ENCODE measurements at places on chromosomes 16 and 17. TPM values are rescaled to one million over a fixed set of nuclear protein-coding genes. Genes with fewer than 3 reads are reported as not detected.

KRTAP4-9 gene
- total RNA-seq, result not detected

STAC2 gene
- total RNA-seq, result 0.60 TPM

GRCh38 chr16:88976366-88977017 lies 515 bp downstream of the CBFA2T3 start:
- no peak for ATAC-seq

- no peak for ATAC-seq
Measured at GRCh38 chr16:47316442-47317015, 144.3 kb downstream of the ITFG1 start.

GRCh38 chr16:9061358-9061813 lies 30.1 kb upstream of the HAPSTR1 start:
- peak; percentile 90 for ATAC-seq

GRCh38 chr16:86303787-86304678 lies 206.3 kb upstream of the FOXF1 start:
- ATAC-seq, result no peak

Data from esophagus mucosa (tissue), 1 donor.